ENCODE measurements at places on chromosomes 4 and X. TPM values are rescaled to one million over a fixed set of nuclear protein-coding genes. Genes with fewer than 3 reads are reported as not detected.

DNA sequence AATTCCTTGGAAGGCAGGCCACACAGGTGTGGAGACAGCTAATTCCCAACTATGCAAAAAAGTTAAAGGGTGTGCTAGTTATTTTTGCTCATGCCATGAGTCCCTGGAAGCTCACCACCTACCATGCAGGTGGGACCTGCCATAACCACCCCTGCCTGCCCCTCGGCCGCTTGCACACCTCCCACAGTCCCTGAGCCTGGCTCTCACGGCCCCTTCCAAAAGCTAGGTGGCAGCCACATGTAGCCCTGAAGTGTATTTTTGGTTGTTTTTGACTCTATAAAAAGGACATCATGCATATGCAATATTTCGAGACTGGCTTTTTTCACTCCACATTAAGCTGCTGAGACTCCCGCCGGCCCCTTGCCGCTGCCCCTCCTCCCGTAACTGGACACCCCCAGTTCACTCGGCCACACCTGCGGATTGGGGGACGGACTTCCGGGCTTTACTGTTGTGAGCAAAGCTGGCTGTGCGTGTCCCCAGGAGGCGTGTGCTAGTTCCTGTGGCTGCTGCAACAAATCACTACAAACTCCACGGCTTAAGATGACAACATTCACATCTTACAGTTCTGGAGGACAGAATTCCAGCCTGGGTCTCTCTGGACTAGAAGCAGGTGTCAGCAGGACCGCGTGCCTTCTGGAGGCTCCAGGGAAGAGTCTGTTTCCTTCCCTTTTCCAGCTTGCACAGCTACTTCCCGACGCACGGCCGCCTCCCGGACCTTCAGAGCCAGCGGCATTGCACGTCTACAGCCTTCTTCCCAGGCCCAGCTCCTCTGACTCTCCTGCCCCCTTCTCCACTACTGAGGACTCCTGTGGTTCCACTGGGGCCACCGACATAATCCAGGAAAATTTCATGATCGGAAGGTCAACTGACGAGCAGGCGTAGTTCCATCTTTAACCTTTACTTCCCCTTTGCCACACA lies 24.8 kb downstream of the ZFYVE28 start:
- peak; percentile 69 for DNase-seq

Gene TMEM156
- polyA plus RNA-seq, result not detected

DNA sequence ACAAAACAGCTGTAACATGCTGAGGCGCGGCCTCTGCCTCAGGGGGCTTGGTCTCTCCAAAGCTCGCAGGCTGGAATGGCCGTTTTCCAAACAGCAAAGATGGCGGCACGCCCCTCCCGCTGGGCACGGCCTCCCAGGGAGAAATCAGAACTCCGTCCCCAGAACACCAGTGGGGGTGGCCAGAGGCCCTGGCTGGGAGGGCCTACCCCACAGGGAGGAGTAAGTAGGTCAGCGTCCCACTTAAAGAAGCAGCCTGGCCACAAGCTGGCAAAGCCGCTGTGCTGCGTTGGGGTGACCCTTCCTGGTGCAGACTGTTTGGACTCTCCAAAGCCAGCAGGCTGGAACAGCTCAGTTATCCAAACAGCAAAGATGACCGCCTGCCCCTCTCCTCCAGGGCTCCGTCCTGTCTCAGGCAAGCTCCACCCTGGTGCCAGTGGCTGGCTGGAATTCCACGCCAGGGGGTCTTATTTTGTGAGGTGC lies 862.8 kb downstream of the TRIML1 start:
- no peak for DNase-seq

DNA sequence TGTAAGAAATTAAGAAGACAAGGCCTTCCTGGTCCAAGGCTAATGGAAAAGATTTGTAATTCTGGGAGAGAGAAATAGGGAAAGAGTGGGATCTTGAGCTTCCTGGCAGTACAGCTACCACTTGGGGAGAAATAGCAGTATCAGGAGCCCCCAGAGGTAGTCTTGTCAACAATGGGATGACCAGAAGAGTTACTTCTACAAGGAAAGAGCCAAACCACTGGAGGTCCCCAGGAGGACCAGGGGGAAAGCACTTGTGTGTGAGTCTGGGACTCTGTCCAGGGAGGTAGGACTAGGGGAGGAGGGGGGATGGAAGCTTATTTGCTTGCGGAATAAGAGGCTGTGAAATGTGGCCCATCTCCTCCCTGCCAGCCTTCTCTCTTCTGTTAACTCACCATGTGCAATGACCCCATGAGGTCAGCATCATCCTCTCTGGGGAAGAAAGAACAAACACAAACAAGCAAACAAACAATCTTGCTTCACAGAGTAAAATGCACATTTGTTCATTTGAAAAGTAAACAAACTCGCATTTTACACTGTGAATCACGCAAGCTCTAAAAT lies 160.1 kb downstream of the STK32B start:
- no peak for DNase-seq

- DNase-seq, result peak; percentile 31
Measured at GRCh38 chrX:133414406-133415275, 648 bp downstream of the GPC4 start.

Gene TRIM61
- polyA plus RNA-seq, result 0.16 TPM

- no peak for DNase-seq
Measured at GRCh38 chr4:127304356-127304755, 328.4 kb upstream of the INTU start.

GRCh38 chr4:4533461-4534169 lies 8.2 kb downstream of the STX18 start:
- DNase-seq, result no peak

Gene HTR2C
- polyA plus RNA-seq, result not detected

GRCh38 chr4:18213576-18214198 lies 192.1 kb upstream of the LCORL start:
- DNase-seq, result no peak

GRCh38 chr4:88188738-88189417 lies 30.4 kb upstream of the ABCG2 start:
- no peak for DNase-seq

- peak; percentile 13 for DNase-seq
Measured at GRCh38 chr4:189090174-189090814, 850.4 kb upstream of the FRG1 start.

GRCh38 chr4:99473131-99473530 lies 37.7 kb upstream of the C4orf17 start:
- DNase-seq, result no peak

DNA sequence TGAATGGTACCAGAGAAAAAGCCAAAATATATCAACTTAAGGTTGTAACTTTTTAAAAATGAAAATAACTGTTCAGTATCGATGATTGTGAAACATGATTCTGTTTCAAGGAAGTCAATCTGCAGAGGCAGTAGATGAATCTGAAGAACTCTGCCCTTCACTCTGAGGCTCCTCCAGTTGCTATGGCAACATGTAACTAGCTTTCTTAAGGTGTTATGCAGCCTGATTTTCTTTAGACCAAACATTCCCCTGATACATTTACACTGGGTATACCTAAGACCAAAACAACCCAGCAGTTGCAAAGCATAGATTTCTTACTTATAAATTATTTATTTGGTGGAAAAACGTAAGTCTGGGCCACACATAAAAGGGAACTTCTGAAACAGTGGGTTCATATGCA lies 133.6 kb upstream of the RASGEF1B start:
- DNase-seq, result peak; percentile 54

Gene CLDN22
- 0.32 TPM for polyA plus RNA-seq

DNA sequence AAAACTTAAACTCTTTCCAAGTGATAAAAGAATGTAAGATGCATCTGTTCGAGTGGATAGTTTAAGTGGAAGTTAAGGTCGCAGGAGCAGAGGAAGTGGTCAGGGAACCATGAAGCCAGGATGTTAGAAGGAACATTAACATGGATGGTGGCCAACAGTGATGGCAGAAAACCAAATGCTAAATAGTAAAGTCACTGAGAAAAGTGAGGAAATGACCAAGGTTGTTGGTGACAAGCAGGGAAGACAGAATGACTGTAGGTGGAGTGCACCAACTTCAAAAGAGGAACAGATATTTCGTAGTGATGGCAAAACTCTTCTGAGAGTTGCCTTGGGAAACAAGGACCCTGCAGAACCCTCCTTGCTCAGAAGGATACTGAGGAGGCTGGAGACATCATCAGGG lies 226.2 kb downstream of the PALLD start:
- no peak for DNase-seq

DNA sequence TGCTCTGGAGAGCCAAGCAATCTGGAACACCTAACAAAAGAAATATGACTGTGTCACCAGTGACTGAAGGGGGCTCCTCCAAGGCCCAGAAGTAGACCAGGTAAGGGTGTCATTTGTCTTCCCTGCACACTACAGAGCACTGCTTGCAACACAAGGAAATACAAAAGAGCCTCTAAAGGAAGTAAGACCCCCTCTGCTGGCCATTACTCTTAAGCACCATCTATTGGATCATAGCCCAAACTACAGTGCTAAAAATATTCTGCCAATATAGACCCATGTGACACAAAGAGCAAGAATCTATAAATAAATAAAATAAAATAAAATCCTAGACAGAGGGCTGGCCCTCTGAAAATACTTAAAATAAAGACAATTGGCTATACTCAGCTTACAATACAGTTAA lies 528.7 kb downstream of the TMA16 start:
- no peak for DNase-seq

- DNase-seq, result no peak
Measured at GRCh38 chrX:18537068-18537467, 111.7 kb downstream of the CDKL5 start.

Gene LRAT
- 2.6 TPM for polyA plus RNA-seq

- no peak for DNase-seq
Measured at GRCh38 chr4:173188648-173189047, 20.0 kb downstream of the GALNT7 start.

Gene PRKG2
- 6.7 TPM for polyA plus RNA-seq

DNA sequence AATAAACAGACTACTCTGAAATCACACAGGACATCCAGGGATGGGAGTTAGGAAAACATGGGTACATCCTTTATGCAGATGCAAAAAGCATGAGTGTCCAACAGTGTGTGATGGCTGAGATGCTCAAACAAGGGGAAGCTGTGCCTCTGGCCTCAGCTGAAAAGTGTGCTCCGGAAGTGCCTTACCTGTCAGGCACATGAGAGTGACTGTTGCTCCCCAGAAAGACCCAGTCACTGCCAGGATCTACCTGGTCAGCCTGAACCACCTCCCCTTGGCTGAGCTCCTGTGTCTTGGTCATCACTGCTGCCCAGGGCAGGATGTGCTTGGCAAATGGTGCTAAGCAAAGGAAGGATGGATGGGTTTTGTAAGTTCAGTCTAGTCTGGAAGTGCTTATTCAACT lies 4.0 kb downstream of the PPP2R2C start:
- DNase-seq, result no peak

DNA sequence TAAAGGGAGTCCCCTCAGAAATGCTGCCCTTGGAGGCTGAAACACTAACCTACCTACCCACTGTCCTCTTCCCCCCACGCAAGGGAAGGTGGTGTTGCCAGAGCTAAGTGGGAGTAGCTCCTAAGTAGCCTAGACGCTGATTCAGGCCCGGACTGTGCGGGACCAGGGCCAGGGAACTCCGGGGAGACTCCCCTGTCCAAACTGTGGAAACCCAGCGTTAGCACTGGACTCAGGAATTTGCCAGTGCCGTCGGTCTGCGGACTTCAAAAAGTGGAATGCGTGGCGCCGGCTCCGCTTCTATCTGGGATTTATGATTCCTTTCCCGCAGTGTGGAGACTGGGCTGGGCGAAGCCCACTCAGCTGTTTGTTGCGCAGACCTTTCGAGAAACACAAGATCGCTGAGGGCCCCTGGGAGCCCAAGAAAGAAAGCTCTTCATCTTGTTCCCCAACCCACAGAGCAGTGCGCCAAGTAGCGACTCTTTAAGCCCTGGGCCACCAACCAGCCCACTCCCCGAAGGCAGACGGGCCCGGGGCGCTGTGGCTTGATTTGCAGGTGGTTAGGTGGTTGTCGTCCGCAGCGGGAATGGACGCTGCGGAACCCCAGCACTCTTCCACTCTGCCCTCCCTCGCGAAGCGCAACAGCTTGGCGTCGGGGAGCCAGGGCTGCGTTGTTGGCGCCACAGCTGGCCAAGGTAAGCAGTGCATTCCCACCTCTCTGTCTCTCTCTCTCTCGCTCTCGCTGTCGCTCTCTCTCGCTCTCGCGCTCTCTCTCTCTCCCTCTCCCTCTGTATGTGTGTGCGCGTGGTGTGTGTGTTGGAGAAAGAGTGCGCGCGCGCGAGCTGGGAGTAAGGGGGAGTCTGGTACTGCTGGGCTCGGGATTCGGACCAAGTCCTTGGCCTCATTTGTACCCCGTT lies 2.0 kb downstream of the TMEM255A start:
- DNase-seq, result peak; percentile 76

GRCh38 chr4:139492429-139492828 lies 38.5 kb downstream of the RAB33B start:
- no peak for DNase-seq
